ENCODE measurements at places on chromosomes 7 and 10.

- DNase-seq: no peak
Observed at GRCh38 chr10:26445411-26446031, 7.4 kb downstream of the APBB1IP start.

- DNase-seq: no peak
Observed at GRCh38 chr7:101950450-101951119, 133.2 kb downstream of the CUX1 start.

DNA sequence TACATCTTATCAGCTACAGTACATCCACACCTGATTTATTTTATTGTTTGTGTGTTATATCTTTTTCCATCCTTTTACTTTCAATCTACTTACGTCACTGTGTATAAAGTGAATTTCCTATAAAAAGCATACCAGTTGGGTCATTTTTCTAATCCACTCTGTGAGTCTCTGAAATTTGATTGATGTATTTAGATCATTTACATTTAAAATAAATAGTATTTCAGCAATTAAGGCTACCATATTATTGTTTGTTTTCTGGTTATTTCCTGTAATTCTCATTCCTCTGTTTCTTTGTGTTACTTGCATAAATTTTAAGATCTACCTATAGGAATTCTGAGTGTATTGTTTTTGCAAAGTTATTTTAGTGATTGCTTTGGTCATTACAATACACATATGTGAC is 53.7 kb downstream of the VSTM4 start:
- DNase-seq: no peak

DNA sequence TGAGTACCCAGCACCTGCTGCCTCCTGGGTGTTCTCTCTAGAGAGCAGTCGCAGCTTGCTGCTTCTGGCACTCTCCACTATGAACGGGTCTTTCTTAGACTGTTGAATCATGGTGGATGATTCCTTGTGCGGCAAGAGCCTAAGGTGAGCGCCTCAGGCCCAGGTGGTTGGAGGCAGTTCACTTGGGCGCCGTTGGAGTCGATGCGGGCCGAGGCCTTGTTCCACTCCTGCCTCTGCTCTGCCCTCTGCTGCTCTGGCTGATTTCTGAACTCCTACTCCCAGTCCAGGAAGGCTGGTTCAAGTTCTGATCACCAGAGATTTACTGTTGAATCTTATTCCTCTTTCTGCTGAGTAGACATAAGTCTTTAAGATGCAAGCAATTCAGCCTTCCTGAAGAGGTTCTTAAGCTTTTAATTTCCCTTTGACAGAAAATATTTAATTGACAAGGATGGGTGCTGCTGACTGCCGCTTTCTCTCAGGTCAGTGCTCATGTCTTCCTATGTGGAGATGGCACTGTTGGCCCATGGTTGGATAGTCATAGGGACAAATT is 10.4 kb downstream of the YKT6 start:
- DNase-seq: no peak

- DNase-seq: no peak
Observed at GRCh38 chr7:127758845-127759244, 106.9 kb downstream of the SND1 start.

- DNase-seq: no peak
Observed at GRCh38 chr10:70255329-70256299, 22.4 kb upstream of the PPA1 start.

All from stimulated activated CD8-positive, alpha-beta memory T cell treated with anti-CD3 and anti-CD28 coated beads, Interleukin-4, amount 100 ng/mL, for 4 hours (primary cell).